ENCODE measurements at places on chromosomes 4 and X.

- no peak for DNase-seq
Observed at GRCh38 chr4:122709236-122709635, 23.3 kb upstream of the BBS12 start.

GRCh38 chr4:151833174-151833573, 72.4 kb upstream of the GATB start:
- no peak for DNase-seq

- no peak for DNase-seq
Observed at GRCh38 chr4:37839426-37839825, 12.9 kb downstream of the PGM2 start.

DNA sequence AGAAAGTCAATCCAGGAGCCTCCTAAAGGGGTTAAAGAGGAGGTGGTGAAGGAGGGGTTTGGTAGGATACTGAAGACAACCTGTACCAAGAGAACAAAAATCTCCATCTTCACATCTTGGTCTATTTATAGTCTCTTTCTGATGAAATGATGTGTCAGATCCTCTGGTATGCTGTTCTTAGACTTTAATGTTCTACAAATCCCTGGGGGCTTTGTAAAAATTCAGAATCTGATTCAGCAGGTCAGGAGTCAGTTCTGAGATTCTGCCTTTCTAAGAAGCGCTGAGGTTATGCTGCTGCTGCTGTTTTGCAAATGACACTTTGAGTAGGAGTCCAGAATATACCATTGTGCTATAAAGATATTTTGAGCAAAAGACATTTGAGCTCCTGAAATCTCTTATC, 172.9 kb upstream of the GLRA2 start:
- no peak for DNase-seq

DNA sequence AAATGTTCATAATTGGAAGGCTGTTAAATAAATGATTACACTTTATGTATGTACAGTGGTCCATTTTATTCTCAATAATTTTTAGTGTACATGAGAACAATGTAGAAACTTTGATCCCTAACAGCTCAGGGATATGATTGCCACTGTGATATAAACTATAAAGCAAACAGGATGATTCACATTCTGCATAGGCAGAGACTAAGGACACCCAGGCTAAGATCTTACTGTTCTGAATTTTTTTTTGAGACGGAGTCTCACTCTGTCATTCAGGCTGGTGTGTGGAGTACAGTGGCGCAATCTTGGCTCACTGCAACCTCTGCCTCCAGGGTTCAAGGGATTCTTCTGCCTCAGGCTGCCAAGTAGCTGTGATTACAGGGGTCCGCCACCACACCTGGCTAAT, 186.6 kb downstream of the PDGFC start:
- no peak for DNase-seq

- no peak for DNase-seq
Observed at GRCh38 chrX:18461431-18461830, 36.0 kb downstream of the CDKL5 start.

GRCh38 chrX:132501606-132502005, 12.8 kb upstream of the MBNL3 start:
- DNase-seq, result no peak

- DNase-seq, result no peak
Observed at GRCh38 chr4:123659262-123659661, 262.7 kb downstream of the SPRY1 start.

DNA sequence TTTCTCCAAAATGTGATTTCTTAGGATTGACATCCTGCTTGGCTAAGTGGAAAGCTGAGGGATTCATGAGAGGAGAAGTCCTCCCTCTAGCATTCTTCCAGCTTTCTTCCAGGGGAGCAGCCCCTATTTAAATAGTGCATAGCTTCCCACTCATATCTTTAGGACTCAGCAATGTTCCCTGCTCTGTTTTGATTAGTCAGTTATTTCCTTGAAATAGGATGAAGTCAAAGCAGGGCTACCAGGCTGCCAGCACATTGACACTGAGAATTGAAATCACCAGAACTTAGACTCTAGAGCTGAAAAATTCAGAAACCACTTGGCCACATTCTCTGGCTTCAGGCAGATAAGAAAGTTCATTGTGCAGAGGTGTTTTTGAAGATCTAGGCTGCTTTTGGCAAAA, 74.7 kb upstream of the SMAD1 start:
- no peak for DNase-seq

- DNase-seq, result no peak
Observed at GRCh38 chr4:57137261-57137660, 27.1 kb upstream of the IGFBP7 start.

DNA sequence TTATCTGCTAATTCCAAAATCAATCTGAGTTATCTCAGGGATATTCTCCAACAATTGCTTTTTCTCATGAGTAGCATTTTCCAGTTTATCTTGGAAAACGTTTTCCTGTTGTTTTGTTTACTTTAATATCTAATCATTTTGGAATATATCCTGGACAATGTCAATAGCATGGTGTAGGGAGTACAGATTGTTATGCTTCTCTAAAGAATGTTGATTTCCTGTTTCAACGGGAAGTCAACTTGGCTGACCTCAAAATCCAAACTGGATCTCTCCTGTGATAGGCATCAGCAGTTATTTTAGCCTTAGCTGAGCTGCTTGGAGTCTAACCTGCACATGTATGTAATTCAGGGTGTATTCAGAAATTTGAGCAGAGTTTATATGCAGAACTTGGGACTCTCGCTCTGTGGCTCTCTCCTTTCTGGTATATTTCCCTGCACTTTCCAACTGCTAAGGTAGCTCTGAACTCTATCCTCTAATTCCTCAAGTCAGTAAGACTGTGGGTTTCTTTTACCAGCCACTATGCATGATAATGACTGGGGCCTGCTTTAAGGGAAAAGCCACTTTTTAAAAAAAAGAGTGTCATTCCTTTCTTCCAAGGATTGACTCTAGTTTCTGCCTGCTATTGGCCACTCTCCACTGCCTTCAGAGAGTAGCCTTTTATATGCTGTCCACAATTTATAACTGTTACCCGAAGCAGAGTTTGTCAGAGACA, 7.7 kb downstream of the PRSS48 start:
- DNase-seq, result no peak

- DNase-seq, result no peak
Observed at GRCh38 chrX:43643201-43643600, 12.9 kb upstream of the MAOA start.

- DNase-seq, result no peak
Observed at GRCh38 chr4:101031971-101032370, 315.4 kb downstream of the PPP3CA start.
